ENCODE measurements at places on chromosomes 16 and 17.

DNA sequence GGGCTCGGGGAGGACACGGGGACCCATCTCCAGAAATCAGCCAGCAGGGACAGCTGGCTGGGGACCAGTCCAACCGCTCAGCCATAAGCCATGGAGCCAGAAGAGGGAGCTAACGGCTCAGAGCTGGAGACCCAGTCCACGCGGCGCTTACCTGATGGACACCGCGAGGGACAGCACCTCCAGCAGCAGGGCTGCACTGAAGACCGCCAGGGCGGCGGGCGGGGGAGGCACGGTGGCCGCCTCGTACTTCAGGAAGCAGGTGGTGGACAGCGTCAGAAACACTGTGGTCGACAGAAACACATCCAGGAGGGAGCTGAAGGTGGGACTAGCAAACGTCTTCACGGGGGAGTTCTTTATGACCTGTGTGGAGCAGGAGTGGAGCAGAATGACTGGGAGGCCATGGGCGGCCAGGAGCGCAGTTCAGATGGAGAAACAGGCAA lies 102.6 kb upstream of the CREBBP start:
- DNase-seq, result no peak

- DNase-seq, result no peak
Observed at GRCh38 chr16:50816901-50817555, 75.1 kb downstream of the CYLD start.

GRCh38 chr17:50631908-50632571 lies 2.6 kb upstream of the ABCC3 start:
- DNase-seq, result no peak

GRCh38 chr16:56068816-56069215 lies 122.5 kb upstream of the GNAO1 start:
- DNase-seq, result no peak

DNA sequence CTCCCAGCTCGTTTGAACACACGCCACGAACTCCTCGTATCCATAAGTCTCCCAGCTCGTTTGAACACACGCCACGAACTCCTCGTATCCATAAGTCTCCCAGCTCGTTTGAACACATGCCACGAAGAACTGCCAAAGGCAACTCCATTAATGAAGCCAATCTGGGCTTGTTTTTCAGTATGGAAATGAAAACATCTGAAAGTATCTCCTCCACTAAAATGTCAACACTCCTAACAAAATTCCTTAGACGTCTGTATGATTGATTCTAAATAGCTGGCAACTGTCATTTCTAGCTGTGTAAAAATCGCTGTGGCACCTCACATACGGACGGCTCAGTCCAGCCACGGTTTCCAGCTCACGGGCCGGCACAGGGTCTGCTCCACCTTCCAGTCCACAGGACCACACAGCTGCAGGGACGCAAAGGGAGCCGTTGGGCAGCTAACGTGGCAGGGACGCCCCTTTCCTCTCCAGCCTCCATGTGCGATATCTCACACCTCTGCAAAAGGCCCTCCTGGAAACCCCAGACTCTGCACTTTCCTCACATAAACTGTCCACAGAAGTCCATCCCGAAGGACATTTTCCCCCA lies 67.1 kb upstream of the METRNL start:
- no peak for DNase-seq

- no peak for DNase-seq
Observed at GRCh38 chr16:88118376-88118775, 167.1 kb downstream of the BANP start.

Data from stimulated activated CD8-positive, alpha-beta memory T cell treated with anti-CD3 and anti-CD28 coated beads, Interleukin-7, amount 100 ng/mL, for 24 hours (primary cell).